ENCODE measurements at places on chromosomes 12 and 14.
A peak's percentile ranks its signal among the peaks of the same experiment; 100 is the strongest.

DNA sequence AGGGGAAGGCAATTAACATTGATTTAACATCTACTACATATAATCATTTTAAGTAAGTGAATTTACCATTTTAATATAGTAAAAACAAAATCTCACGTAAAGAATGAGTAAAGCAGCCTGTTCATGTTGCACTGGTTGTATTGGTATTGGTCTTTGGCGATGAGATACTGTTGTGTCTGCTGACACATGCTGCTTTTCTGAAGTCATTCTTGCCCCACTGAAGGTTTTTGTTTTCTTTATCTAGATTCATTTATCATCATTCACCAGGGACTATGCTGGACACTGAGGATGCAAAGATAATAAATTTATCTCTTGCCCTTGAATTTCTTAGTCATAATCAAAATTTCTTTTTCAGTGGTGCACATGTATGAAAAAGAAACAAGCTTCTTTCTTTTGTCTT is 246.2 kb upstream of the NPAS3 start:
- DNase-seq = no peak

DNA sequence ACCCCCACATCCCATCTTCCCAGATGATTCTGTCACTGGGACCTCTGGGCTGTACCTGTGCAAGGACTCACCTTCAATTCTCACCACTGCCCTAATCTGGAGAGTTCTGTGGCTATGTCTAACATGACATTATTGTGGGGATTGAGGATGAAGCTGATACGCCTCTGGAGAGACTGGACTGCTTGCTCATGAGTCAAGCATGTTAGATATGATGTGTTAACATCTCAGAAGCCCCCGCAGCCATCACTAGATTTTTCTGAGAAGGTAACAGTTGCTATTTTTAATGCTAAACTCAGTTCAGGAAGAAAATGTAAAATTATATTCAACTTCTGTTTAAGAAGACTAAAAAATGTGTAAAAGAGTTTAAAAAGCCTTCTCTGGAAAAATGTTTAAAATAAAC is 25.7 kb downstream of the JKAMP start:
- DNase-seq = no peak

- no peak for DNase-seq
Observed at GRCh38 chr12:122184517-122184916, 1.6 kb downstream of the LRRC43 start.

GRCh38 chr12:63206494-63206893 is 55.5 kb upstream of the AVPR1A start:
- peak; percentile 86 for DNase-seq

DNA sequence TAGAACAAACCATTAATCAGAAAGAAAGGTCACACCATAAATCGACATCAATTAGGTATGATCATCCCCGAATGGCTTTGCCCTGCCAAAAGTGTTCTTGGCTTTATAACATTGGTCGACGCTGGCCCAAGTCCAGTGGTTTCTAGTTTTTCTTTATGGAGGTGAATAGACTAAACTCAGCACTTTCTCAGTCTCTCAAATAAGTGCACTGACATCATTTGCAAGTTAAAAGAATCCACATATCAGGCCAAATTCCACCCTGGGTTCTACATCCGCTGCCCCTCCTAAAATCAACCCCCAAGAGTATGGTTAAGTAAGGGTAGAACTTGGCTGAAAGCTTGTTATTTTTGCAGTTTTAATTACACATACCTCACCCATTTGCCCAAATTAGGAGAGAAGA is 314.3 kb downstream of the C12orf75 start:
- DNase-seq = no peak

DNA sequence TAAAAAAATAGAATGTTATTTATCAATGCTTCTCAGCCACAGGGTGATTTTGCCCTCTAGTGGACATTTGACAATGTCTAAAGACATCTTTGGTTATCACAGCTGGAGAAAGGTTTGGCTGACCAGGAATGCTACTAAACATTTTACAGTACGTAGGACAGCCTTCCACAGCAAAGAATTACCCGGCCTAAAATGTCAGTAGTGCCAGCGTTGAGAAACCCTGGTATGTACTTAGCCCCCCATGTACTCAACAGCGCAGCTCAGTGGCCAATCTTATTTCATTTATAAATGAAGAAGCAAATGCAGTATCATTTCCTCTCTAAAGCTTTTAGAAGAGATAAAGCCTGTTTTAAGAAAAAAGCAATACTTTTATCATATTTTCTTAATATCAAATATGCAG is 5.8 kb downstream of the MARK3 start:
- DNase-seq = peak; percentile 18

- DNase-seq = no peak
Observed at GRCh38 chr12:2113119-2113912, 60.5 kb downstream of the CACNA1C start.

- peak; percentile 14 for DNase-seq
Observed at GRCh38 chr14:102320033-102320660, 601 bp downstream of the ZNF839 start.
